ENCODE measurements at places on chromosomes 1 and 21.

DNA sequence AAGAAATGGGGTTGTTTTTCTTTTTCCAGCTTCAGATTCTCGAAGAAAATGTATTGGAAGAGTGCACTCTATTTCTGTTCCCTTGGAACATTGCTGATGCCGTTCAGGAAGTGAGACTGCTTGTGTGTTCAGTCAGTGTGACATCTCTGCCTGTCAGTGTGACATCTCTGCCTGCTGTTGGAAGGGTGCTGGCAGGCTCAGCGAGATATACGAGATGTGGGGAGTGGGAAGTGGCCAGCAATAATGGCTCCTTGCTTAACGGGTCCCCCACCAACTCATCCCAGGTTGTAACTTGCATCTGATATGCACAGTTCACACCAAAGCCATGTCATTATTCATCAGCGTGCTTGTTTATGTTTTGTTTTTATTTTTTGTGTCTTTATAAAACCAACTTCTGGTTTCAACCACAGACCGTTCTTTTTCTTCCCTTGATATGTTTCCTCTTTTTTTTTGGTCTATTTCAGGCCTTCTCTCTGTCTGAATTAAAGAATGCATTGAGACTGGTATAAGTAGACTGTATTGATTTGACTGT, 145.4 kb downstream of the GALNT2 start:
- no peak for DNase-seq

DNA sequence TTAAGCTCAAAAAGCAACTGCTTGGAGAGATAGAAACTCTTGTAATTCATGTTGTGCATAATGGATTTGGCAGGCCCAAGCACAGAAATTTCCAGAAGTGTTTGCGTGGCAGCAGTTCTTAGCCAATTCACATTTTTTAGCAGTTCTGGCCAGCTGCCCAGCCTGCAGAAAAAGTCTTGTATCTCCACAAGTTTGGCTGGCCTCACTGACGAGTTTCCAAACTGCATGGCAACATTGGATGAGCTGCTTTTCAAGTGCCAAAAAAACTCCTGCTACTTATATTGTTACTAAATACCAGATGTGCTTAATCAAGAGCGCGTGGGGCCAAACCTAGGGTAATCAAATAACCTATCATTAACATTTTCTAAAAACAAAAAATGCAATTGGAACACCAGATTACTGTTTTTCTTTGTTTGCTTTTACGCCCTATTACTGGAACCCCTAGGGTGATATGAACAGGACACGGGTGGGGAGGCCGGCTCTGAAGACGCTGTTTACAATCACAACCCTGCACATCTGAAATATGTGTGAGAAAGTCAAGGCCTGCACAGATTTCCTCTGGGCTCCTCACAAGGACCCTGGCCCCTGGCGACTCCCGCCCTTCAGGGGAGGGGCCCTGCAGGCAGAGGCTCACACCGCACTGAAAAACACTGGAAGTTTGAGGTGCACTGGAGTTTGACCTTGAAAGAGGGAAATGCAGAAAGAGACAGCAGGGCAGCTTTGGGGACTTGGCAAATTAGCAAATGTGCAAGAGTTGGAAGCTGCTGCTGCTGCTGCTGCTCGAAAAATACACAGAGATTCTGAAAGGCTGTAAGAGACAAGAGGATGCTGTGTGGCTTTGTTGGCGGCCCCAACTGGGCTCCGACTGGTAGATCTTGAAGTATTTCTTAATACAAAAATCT, 55.2 kb upstream of the TARBP1 start:
- DNase-seq = no peak

DNA sequence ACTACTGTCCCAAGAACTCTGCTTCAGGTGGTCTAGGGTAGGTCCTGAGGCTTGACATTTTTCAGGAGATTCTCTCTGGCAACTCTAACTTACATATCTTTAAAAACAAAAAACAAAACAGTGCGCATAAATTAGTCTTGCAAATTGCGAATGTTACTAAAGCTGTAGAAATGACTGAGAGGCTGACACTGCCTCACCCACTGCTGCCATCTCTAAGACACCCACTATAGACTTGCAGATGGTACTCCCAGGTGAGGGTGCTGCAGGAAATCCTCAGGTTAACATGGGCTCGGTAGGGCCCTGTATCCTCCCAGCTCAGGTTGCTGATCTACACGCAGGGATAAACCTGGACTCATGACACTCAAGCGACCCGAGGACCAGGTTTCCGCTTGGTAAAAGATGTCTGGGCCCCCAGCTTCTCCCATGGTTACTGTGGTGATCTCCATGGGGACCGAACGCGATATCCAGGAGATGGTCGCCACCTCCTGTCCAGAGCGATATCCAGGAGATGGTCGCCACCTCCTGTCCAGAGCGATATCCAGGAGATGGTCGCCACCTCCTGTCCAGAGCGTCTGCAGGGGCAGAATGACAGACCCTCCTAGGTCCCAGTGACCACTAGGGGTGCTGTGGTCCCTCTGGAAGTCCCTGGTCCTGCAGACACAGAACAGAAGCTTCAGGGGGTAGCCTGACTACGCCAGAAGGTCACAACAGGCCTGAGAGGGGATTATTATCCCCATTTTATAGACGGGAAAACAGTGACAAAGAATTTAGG, 16.2 kb upstream of the LY9 start:
- DNase-seq = no peak

- no peak for DNase-seq
Measured at GRCh38 chr1:170290991-170291390, 145.2 kb downstream of the NTMT2 start.

GRCh38 chr1:3581296-3582036, 29.8 kb downstream of the MEGF6 start:
- no peak for DNase-seq

GRCh38 chr1:202159534-202160371, 649 bp downstream of the PTPN7 start:
- DNase-seq = peak; percentile 75

DNA sequence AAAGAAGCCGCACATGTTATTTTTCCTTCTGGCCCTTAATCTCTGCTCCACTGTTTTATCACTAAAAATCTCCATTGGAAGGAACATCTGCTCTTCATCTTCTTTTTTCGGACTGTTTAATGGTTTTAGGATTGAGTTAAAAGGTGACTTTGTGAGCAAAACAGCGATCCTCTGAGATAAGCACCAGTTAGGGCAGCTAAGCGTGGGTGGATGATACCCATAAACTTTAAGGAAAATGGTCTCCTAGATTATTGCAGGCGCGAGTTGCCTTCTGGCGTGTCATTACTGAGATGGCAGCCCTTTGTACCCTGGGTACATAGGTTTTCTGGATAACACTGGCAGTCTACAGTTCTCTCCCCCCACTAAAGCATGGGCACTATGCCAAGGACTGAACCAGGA, 44.0 kb upstream of the HMGB4 start:
- no peak for DNase-seq

DNA sequence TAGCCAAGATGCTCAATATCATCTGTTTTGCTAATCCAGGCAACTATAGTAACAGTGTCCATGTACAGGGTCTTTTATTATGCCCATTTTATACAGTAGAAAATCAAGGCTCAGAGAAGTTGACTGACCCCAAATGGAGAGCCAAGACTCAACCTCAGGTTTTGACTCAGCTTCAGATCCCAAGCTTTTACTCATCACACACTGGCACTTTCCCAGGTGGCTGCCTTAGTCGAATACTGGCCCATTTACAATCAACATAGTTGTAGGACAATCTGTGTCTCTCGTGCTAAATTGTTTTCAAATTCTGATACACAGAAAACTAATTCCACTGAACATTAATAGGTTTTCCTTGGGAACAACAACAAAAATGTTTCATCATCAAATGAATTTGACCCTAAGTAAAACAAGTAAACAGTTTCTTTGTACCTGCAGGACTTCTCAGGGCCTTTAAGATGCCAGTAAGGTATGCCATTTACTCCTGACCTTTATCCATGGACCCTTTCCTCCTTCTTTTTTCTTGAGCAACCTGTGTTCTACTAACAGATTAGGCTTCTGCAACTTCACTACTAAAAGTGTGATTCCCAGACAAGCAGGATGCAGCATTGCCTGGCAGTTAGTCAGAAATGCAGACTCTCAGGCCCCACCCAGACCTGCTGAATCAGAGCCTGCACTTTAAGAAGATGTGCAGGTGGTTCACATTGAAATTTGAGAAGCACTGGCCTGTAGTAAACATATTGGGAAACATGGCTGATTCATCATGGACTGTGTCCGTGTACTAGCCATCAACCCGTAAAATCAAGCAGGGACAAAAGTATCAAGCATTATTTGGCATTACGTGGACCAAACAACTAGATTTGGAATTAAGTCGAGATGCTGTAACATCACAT, 128.8 kb downstream of the RRAGC start:
- no peak for DNase-seq

DNA sequence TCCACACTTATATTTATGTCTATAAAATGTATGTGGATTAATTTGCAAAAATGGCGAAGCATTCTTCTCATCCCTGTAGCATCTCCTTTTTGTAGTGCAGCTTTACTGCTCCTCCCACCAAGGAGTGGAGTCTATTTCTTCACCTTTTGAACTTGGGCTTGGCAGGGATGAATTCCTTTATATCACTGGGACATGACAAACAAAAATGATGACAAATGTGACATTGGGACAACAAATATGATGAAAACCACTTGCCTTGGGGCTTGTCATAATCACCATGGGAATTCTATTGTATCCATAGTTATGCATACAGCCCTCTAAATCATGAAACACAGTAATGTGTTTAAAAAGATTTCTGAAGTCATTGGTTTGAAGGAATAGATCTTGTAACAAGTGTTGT, 155.0 kb downstream of the TNFSF18 start:
- no peak for DNase-seq

GRCh38 chr1:59146651-59147358, 150.1 kb upstream of the FGGY start:
- peak; percentile 21 for DNase-seq

DNA sequence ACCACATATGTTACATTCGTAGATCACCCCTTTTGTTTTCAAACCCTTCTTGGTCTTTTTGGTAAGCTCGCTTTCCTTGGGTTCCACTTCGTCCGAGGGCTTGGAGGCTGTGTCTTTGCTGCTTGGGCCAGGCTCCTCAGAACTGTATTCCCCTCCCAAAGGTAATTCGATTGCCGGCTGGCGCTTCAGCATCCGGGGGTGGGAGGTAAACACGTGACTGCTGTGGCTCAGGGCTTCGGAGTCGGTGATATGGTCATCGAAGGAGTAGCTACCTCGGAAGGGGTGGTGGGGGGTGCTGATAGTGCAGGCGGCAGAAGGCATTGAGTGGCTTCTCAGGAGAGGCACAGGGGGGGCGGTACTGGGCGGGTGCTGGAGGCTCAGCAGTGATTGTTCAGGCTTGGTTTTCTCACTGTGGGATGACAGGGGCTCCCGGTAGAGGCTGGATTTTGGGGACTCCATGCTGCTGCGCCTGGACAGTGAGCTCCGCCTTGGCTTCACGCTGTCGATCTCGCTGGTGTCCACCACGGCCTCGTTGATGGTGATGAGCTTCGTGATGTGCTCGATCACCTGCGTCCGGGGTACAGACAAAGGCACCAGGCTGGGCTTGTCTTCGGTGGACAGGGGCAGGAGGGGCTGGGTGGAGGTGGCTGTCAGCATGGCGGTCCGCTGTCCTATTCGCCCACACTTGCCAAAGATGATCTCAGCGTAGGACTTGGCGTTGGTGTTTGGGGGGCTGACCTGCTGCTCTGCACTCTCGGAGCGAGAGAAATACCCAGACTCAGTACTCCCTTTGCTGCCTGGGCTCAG, 98.6 kb upstream of the EDN2 start:
- no peak for DNase-seq

GRCh38 chr1:201573030-201573429, 34.1 kb downstream of the NAV1 start:
- no peak for DNase-seq

DNA sequence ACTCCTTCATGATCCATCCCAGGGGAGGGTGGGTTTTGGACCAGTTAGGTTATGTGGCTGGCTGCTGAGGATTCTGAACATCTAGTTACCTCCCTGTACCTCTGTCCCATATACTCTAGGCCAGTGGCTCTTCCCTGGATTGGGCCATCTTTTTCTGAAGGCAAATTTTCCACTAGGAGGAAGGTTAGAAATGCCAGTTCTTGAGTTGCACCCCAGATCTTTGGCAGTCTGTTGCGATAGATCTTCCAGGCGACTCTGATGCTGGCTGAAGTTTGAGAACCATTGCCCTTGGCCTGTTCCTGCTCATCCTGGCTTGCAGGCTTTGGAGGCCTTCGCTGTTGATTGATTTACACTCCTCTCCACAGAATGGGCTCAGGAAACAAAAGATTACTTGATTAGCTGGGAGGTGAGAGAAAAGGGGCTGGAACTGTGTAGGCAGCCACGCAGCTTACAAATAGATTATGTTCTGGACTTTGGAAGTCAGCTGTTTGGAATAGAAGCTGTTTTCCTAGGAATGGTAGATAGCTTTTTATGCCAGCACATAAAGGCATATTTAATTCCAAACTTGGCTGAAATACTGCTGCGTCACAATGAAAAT, 110.1 kb downstream of the MRPS6 start:
- no peak for DNase-seq

DNA sequence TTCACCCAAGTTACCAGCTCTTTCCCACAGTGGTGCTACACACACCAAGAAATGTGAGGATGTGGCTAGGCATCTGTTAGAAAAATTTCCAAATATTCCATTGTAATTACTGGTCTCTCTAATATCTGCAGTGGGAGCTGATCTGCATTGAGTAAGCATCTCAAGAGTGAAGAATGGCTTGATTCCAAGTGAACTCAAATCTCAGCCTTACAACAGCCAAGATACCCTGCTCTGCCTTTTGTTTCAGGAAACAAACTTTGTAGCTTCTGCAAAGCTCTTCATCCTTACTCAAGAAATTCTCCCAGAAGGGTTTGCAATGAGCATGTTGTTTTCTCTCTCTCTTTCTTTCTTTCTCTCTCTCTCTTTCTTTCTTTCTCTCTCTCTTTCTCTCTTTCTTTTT, 181.1 kb downstream of the FCRL5 start:
- no peak for DNase-seq

DNA sequence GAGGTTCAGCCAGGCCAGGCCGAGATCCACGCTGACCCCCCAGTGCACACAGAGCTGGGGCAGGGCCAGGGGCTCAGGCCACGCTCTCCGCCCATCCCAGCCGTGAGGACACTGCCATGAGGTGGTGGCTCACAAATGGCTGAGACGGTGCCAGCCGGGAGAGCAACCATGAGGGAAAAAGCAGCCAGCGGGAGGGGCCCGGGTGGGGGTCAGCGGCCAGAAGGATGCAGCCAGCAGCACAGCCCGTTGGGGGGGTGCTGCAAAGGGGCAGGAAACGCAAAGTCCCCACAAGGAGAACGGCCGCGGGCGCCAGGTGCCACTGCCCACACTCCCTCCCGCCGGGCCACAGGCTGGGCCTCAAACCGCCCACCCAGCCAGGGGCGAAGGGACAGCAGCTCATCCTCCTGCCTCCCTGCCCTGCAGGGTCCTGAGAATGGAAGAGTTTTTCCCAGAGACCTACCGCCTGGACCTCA, 8.3 kb downstream of the TTLL10 start:
- DNase-seq = no peak
